ENCODE measurements at places on chromosomes 1 and 21. TPM values are rescaled to one million over a fixed set of nuclear protein-coding genes. Genes with fewer than 3 reads are reported as not detected.

CR1 gene
- 4.7 TPM for total RNA-seq

TCP10L gene
- not detected for total RNA-seq

SPATA17 gene
- total RNA-seq = 0.52 TPM

C4BPB gene
- not detected for total RNA-seq

TIE1 gene
- total RNA-seq = 49.6 TPM

CDKN2C gene
- total RNA-seq = 16.2 TPM

LMX1A gene
- 1.6 TPM for total RNA-seq

PRRC2C gene
- total RNA-seq = 32.4 TPM

NR0B2 gene
- not detected for total RNA-seq

SOD1 gene
- total RNA-seq = 89.8 TPM

SPRR2A gene
- total RNA-seq = not detected

IGSF5 gene
- total RNA-seq = 0.52 TPM

APCS gene
- 0.52 TPM for total RNA-seq

MROH9 gene
- total RNA-seq = not detected

AKR7A3 gene
- total RNA-seq = 0.52 TPM

GBP6 gene
- not detected for total RNA-seq

C1orf216 gene
- 10.4 TPM for total RNA-seq

OR10Z1 gene
- not detected for total RNA-seq

CHODL gene
- 85.6 TPM for total RNA-seq

RAP1GAP gene
- total RNA-seq = 1.0 TPM
